ENCODE measurements at places on chromosomes 4 and X.

- DNase-seq = no peak
These were observed 218.7 kb downstream of the SCFD2 start for GRCh38 chr4:53147197-53147596.

GRCh38 chr4:13298655-13299054 lies 185.5 kb downstream of the RAB28 start:
- DNase-seq = no peak

DNA sequence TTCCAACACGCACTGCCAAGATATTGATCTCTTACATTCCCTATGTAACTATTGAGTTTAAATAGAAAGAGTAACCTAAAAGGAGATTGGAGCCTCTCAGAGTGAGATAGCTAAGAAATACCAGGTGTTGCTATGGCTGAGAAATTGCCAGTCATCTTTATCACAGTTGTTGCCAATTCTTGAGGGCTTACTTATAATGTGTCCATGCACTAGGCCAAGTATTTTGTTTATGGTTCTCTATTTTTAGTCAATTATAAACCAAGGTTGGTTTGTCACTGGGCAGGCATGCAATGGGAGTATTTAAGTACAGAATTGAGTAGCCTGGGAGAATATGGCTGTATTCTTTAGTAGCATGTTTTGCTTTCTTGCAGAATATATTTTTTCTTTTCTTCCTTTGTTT lies 201.6 kb downstream of the TEX13A start:
- no peak for DNase-seq

GRCh38 chr4:113524505-113525186 lies 236.9 kb downstream of the CAMK2D start:
- DNase-seq = no peak

DNA sequence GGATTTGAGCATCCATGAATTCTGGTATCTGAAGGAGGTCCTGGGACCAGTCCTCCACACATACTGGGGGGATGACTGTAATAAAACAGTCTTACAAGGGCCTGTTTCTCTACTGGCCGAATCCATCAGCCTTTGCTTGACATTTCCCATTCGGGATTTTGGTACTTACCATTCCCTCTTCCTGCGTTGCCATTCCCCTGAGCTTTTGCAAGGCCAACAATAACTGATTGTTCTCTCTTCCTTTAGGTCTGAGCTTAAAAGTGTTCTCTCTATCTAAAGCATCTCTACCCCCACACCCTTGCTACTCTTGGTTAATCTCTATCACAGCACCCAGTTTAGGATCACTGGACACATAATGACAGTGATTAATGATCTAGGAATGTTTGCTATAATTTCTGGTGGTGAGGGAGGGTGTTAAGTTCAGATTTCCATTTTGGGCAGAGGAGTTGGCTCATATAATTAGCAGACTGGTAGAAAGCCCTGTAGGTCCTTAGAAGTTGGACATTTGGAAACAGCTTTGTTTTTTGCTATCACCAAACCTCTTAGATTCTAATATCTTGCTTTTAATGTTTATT lies 29.4 kb downstream of the TMA16 start:
- DNase-seq = no peak

Measured in stimulated activated CD8-positive, alpha-beta memory T cell treated with anti-CD3 and anti-CD28 coated beads, Interleukin-4, amount 100 ng/mL, for 1 hour (primary cell).